ENCODE measurements at places on chromosomes 13 and 19. TPM values are rescaled to one million over a fixed set of nuclear protein-coding genes. Genes with fewer than 3 reads are reported as not detected.

- H3K4me3 ChIP-seq: no peak overlapping the region
- no peaks in the 10 kb centered on the region for H3K4me1 ChIP-seq
- H3K36me3 ChIP-seq: no peaks in the 10 kb centered on the region
- DNase-seq: peak; percentile 19
Measured at GRCh38 chr13:84917252-84917878, 881.9 kb downstream of the SLITRK6 start.

DNA sequence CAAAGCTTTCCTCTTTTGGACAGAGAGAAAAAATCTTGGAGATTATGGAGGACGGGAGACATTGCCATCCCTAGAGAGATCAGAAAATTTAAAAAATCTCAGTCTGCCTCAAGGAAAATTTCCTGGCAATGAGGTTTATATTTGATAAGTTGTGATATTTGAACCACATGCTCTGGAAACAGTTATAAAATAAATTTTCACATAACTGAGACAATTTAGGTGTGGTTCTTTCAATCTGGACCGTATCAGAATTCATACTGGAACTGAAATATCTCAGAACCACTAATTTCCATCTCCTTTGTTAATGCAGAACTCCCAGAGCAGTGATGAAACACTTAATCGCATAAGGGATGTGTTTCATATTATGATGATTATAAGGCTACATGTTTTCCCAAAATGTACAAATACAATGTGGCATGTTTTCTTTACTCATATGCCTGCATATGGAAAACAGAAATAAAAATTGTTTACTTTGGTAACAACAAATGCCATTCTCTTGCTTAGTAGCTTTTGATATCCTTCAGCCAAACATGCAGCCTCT lies 13.7 kb downstream of the UBE2L5 start:
- no peak for DNase-seq
- H3K36me3 ChIP-seq: no peaks in the 10 kb centered on the region
- peaks cover 9% of the 10 kb centered on the region for H3K4me1 ChIP-seq
- H3K27me3 ChIP-seq: no peaks in the 10 kb centered on the region
- H3K4me3 ChIP-seq: no peak overlapping the region

DNA sequence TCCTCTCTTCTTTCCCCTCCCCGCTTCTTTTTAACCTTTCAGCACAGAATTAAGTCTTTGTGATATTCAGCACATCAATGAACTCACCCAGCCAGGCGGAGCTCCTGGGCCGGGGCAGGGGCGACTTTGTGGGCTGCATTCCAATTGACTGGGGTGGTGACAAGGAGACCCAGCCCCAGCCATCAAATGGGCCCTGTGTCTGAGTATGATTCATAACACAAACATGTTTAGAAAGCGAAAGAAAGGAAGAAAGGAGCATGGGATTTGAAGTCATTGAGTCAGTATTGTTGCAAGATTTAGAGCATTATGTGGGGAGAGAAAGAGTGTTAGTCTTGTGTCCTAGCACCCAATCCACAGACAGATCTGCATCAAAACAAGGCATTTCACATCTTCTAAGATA lies 185.3 kb downstream of the LHFPL6 start:
- H3K27ac ChIP-seq: peak overlapping the region; percentile 9
- H3K4me3 ChIP-seq: peak overlapping the region; percentile 38
- H3K4me1 ChIP-seq: peaks cover 11% of the 10 kb centered on the region
- peak; percentile 80 for DNase-seq
- no peaks in the 10 kb centered on the region for H3K27me3 ChIP-seq
- no peaks in the 10 kb centered on the region for H3K36me3 ChIP-seq

GRCh38 chr13:95185851-95186250 lies 115.4 kb downstream of the ABCC4 start:
- H3K36me3 ChIP-seq: no peaks in the 10 kb centered on the region
- no peak overlapping the region for H3K27ac ChIP-seq
- no peaks in the 10 kb centered on the region for H3K27me3 ChIP-seq
- DNase-seq: no peak

The IFI30 gene
- total RNA-seq: 2.3 TPM
